ENCODE measurements at places on chromosomes 7 and 10. TPM values are rescaled to one million over a fixed set of nuclear protein-coding genes. Genes with fewer than 3 reads are reported as not detected.

Gene CRPPA
- 2.9 TPM for total RNA-seq

Gene ZNF735
- not detected for total RNA-seq

Gene DKK1
- 200 TPM for total RNA-seq

Gene SLIT1
- total RNA-seq: 0.05 TPM

Gene TAS2R5
- total RNA-seq: 0.85 TPM

Gene MYOF
- total RNA-seq: 379 TPM

Gene LRRC4
- total RNA-seq: 3.8 TPM

Gene ZNF804B
- not detected for total RNA-seq

Gene FOXI2
- not detected for total RNA-seq

Gene IL6
- 11.0 TPM for total RNA-seq

Gene NKX1-2
- total RNA-seq: not detected

Gene RSPH10B2
- not detected for total RNA-seq

Gene SPDYE2B
- total RNA-seq: not detected

Gene ZNF503
- total RNA-seq: 2.7 TPM

Gene AGAP4
- 16.2 TPM for total RNA-seq

Gene CYP2W1
- not detected for total RNA-seq

Gene ADCY1
- total RNA-seq: 1.6 TPM

Gene DAGLB
- 26.1 TPM for total RNA-seq

Gene FAM20C
- total RNA-seq: 44.4 TPM

Gene ASB10
- not detected for total RNA-seq

Gene HHEX
- 109 TPM for total RNA-seq

Gene TSPAN13
- 42.2 TPM for total RNA-seq

Gene TDRD1
- not detected for total RNA-seq

Gene MRM2
- total RNA-seq: 20.8 TPM

Gene SRRM3
- 5.4 TPM for total RNA-seq

Gene SDK1
- 3.9 TPM for total RNA-seq

Gene WEE2
- total RNA-seq: not detected

Gene PNLIPRP1
- total RNA-seq: not detected

Gene WNT2
- total RNA-seq: not detected

Gene LAMTOR4
- total RNA-seq: 140 TPM

Gene DLX6
- not detected for total RNA-seq

Gene AKR1C8
- total RNA-seq: not detected

Gene ELFN1
- 0.85 TPM for total RNA-seq

Gene TACC2
- total RNA-seq: 46.2 TPM

Gene SEMA3A
- total RNA-seq: 1.7 TPM

Gene UPK3B
- 0.97 TPM for total RNA-seq

Gene RAMP3
- not detected for total RNA-seq

Gene IL15RA
- 16.1 TPM for total RNA-seq

Gene NACAD
- total RNA-seq: 4.3 TPM

Gene VSTM2A
- not detected for total RNA-seq

Gene GPR158
- not detected for total RNA-seq

Gene EPHA1
- not detected for total RNA-seq

Gene EMX2
- not detected for total RNA-seq

Gene ARPC1A
- total RNA-seq: 243 TPM
